Stimulated activated CD8-positive, alpha-beta memory T cell treated with anti-CD3 and anti-CD28 coated beads, Interleukin-4, amount 100 ng/mL, for 4 hours (primary cell): ENCODE measurements at places on chromosomes 2 and 18.

- DNase-seq, result no peak
These were observed 1142.7 kb downstream of the CNTNAP5 start for GRCh38 chr2:125167820-125168219.

DNA sequence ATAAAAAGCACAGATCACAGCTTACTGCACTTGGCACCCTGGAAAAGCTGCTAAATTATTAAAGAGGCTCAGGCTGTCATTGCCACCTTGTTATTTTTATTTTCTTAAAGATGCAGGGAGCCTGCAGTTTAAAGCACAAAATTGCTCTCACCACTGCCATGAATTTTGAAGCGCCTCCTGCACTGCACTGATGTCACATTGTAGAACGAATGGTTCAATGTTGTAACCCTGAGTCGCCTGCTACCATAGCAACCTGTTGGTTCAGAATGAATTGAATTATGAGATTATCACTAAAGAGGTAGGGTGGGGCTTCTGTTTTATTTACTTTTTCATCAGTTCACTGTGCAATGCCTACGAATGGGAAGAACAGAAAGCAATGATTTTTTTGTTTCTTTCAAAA is 16.5 kb downstream of the SCG2 start:
- no peak for DNase-seq

DNA sequence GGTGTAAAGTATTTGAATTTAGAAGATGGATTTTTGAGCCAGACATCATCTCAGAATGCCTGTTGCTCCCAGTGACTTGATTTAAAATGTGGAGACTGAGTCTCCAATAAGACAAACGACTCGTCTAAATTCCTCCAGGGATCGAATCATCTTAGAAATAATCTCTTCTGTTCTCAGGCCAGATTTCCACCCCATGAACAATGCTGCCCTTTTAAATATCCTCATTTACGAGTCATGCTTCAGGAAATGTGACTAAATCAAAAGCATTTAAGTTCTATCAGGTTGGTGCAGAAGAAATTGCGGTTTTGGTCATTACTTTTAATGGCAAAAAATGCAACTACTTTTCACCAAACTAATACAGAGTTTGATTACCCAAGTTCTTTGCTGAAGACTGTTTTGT is 684.6 kb upstream of the SOX11 start:
- DNase-seq, result no peak

DNA sequence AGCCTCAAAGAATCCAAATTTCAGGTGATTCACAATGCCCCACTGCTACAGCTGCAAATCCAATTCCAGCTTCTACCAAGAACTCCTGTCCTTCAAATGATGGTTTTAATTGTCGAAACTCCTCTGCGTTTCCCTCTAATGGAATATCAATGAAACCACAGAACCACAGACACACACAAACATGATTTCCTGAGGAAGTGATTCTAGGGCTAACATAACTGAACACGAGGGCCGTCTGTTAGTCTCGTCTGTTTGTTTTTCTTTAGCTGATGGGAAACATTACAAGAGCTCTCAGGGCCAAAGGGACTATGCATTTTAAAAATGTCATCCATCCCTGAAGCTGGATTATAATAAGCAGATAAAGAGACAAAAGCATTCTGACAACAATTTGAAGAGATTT is 59.4 kb downstream of the RNF152 start:
- DNase-seq, result no peak

DNA sequence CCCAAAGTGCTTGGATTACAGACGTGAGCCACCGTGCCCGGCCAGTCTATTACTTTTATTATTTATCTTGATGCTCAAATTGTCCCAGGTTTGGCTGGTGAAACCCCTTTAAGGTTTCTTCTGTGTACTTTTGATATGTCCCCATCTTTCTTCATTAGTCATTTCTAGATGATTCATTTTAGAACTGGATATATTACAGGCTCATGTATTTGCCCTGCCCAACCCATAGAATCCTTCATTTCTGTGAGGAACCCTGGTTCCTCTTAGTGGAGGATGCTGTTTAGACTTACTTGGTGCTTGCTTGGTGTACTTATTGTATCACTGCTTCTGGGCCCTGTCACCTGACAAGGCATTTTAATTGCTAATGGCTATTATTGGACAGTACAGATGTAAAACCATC is 40.1 kb downstream of the KCMF1 start:
- DNase-seq, result no peak
